ENCODE measurements at places on chromosomes 7 and 10.

DNA sequence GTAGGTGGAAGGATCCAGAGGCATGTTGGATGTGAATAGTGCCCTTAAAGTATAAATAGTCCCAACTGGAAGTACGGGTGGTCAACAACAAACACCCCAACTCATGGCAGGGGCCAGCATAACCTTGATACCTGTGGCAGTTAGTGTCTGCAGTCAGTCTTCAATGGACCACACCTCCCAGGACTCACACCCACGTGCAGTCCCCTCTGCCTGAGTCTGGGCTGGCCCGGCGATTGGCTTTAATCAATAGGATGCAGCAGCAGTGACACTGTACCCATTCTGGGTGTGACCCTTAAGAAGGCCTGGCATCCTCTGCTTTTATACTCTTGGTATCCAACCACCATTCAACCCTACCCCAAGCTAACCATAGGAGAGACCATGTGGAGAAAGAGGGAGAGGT, 18.6 kb downstream of the DRGX start:
- ATAC-seq: no peak

GRCh38 chr7:148894591-148894990, 10.5 kb upstream of the EZH2 start:
- no peak for ATAC-seq

DNA sequence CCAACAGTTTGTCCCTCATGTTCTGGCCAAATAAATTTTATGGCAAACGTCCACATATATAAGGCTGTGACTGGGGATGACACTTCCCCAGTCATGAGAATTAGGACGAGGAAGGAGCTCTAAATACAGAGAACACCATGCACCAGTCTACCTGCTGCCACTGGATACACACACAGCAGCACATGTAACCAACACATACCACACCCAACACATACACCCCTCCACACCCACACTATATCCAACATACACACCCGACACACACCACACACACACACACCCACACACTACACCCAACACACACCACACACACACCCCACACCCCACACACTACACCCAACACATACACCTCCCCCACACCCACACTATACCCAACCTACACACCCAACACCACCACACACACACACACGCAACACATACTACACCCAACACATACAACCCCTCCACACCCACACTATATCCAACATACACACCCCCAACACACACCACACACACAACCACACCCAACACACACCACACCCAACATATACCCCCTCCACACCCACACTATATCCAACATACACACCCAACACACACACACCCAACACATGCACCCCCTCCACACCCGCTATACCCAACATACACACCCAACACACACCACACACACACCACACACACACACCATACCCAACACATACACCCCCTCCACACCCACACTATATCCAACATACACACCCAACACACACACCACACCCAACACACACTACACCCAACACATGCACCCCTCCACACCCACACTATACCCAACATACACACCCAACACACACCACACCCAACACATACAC, 74.1 kb downstream of the HIPK2 start:
- ATAC-seq: no peak

- peak; percentile 61 for ATAC-seq
Observed at GRCh38 chr7:127708788-127709187, 56.8 kb downstream of the SND1 start.

- ATAC-seq: no peak
Observed at GRCh38 chr10:15860692-15861201, 440 bp upstream of the MINDY3 start.

DNA sequence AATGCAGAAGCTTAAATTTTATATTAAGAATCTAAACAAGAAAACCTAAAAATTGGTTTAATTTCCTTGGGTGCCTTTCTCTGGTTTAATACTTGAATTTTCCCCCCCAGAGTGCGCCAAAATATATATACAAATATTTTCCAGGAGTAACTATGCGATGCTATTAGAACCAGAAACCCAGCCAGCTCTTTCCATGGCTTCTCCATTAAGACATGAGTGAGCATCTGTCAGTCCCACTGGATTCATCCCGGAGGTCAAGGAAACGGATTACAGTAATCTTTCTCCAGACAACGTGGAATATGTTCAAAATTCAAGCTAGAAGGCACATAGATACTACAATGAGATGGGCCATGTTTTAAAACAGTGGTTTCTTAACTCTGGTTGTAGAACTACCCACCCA, 148.8 kb downstream of the TAX1BP1 start:
- ATAC-seq: no peak

DNA sequence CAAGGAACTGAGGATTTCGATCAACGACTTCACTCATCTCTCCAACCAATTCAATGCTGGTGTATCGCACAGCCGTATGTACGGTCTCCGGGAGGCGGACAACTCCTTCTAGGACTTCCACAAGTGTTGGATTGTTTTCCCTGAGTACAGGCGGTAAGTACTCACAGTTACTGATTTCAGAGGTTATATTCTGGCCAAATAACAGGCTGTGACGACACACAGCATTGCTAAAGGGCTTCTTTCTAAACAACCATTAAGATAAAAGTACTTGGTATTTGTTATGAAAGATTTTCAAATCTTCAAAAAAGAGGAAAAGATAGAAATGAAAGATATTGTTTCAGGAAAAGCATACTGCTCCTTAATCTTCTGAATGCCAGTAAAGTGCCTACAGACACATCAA, 52.2 kb downstream of the IRF5 start:
- ATAC-seq: no peak

GRCh38 chr7:55303220-55303619, 61.9 kb upstream of the LANCL2 start:
- ATAC-seq: no peak

GRCh38 chr7:12646139-12646538, 41.3 kb upstream of the ARL4A start:
- ATAC-seq: no peak

DNA sequence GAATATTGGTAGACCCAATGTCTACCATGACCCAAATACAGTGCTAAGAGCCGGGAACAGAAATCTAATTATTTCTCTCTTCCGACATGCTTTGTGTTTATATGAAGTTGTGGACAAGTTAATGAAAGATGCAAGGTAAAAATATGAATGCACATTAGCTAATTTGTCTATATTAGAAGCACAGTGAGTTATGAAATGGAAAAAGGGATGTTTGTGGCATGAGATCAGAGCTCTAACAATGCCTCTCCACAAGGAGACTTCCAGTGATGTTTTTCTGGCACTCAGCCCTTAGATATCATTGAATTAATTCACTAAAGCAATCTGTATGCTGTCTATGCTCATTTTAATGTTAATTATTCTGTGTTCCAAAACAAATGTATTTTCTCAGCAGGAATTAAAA, 897.2 kb downstream of the CNTNAP2 start:
- no peak for ATAC-seq

- no peak for ATAC-seq
Observed at GRCh38 chr7:75740846-75741497, 2.2 kb upstream of the HIP1 start.

GRCh38 chr7:158000160-158000559, 587.5 kb downstream of the PTPRN2 start:
- no peak for ATAC-seq

DNA sequence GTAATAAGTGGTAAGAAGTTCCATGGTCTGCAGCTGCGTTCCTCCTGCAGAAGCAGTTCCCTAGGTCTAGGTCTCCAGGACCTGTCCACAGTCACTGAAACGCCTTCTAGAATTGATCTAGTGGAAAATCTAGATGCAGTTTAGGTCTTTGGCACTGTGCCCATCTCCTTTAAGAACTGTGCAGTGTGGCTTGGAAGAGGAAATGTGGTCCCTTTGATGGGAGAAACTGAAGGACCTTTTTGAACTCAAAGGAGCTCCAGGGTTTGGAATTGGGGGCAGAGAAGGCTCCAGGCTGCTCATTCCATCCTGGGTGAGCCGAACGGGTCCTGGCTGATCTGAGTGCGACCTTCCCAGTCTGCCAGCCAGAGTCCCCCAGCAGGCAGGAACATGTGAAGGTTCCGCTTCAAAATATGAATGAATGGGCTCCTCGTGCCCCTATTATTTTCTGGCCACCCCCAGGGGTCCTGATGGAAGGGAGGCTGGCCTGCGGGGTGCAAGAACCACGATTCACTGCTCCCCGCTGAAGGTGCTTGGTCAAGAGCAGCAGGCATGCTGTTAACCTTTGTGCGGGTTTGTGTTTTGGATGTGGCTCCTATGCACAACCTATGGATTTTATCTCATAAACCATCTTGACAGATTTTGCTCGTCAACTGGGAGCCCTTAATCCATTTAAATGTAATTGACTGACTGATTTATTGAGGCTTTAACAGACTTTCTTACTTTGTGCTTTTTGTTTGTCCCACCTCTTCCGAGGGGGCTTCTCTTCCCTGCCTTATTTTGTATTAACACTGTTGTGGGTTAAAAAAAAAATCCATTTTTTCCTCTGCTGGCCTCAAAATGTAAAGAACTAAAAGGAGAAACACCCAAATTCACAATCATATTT, 36.7 kb downstream of the ZNF467 start:
- ATAC-seq: no peak

DNA sequence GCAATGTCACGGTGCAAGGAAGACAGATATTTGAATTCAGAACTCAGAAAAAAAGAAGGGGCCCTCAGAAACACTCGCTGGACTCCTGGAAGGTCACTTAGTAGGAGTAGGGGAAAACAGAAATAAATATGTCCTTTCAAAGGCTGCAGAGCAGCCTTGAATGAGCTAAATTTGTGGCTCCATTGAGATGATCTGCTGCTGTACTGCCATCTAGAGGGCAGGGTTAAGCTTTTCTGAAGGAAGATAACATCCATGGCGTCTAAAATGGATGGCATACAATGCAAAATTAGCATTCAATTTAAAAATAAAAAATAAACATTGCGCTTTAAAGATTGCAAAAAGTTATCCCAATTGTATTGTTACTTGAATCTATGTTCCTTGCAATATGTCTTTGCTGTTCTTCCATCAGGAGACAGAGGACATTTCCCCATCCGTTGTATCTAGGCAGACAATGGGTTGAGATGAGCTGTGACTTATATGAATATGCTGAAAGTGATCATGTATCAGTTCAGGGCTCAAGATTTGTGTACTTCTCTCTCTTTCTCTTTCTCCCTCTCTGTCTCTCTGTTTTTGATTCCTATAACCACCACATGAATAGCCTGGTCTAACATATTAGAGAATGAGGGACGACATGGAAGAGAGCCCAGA, 642.2 kb downstream of the SH2D4B start:
- ATAC-seq: no peak

GRCh38 chr7:1050956-1051690, 6.8 kb downstream of the GPR146 start:
- no peak for ATAC-seq

GRCh38 chr7:105017657-105018365, 3.8 kb downstream of the KMT2E start:
- no peak for ATAC-seq

Measured in activated T-helper 17 cell treated with anti-CD3 and anti-CD28 coated beads, Interleukin-2, amount 50 U/mL, for 72 hours (primary cell).